Mammary epithelial cell (primary cell): ENCODE measurements at places on chromosomes 6 and 20. TPM values are rescaled to one million over a fixed set of nuclear protein-coding genes. Genes with fewer than 3 reads are reported as not detected.

Gene WTAP
- 22.3 TPM for polyA plus RNA-seq

Gene SLC39A7
- polyA plus RNA-seq: 50.5 TPM

Gene F13A1
- not detected for polyA plus RNA-seq

Gene FAM184A
- 0.02 TPM for polyA plus RNA-seq

Gene SNAP91
- not detected for polyA plus RNA-seq

Gene EYS
- 0.14 TPM for polyA plus RNA-seq

Gene ZNF311
- polyA plus RNA-seq: 1.3 TPM

Gene PRR18
- polyA plus RNA-seq: 0.01 TPM

Gene KCNK16
- polyA plus RNA-seq: not detected

Gene EFCAB8
- polyA plus RNA-seq: not detected

Gene CRYBG1
- 28.3 TPM for polyA plus RNA-seq

Gene HCK
- not detected for polyA plus RNA-seq

GRCh38 chr6:53043581-53043980, 21.6 kb upstream of the FBXO9 start:
- DNase-seq: no peak

DNA sequence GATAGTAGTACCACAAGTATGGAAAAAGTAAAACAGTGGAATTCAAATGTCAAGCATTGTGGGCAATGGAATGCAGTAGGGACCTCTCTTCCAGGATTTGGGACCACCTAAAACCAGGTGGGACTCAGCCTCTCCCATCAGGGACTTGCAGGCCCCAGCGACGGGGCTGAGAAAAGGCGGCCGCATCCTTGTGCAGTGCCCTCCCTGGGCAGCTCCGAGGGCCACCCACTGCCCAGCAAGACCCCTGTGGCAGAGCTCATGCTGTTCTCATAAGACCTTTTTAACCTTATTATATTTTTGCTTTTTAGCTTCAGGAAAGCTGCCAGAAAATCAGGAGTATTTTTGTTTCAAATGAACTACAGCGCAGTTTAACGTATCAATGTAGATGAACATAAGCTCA, 142.6 kb upstream of the RPS6KA2 start:
- no peak for DNase-seq

DNA sequence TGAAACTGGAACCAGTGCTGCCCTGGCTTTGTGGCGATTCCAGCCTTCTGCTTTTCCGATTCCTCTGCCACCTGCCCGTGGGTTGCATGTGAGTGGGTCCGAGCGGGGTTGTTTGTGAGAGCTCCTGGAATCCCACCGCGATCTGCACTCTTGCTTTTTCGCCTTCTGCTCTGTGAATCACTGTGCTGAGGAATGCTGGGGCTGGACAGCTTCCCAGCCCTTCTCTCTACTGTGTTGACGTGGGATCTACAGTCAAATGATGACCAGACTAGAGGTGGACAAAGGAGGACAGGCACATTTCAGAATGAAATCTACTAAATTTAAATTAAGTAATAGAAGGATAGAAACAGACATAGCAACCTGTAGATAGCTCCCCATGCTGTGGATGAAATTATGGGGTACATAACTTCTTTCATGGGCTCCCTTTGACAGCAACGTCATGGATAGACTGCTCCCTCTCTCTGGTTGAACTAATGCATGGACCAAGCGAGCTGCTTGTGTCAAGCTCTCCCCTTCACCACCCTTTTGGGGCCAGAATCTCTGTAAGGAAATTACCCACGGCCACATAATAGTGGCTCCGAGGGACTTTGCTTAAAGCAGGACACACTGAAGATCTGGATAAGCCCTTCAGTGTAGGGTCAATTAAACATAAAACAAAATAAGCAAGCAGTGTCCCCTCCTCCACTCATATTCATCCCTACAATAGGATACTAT, 2.0 kb downstream of the FNDC1 start:
- peak; percentile 14 for DNase-seq

- DNase-seq: no peak
Observed at GRCh38 chr6:144580771-144581170, 295.6 kb downstream of the UTRN start.

DNA sequence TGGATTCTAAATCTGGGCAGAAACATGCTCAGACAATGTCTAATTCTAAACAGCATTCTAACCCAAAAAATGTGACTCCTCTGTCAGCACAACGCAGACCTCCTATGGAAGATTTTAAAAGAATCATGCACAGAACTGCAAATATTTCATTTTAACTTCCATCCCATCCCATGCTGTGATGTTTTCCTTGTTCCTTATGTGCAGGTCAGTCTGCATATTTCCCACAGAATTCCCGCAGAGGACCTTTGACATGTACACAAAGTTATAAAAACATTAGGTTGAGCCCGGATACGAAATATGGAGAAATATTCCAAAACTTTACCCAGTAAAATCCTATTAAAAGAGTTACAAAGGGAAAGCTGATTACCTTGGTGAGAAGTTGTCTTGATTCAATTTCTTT, 467.1 kb upstream of the EPHA7 start:
- DNase-seq: no peak

- DNase-seq: peak; percentile 28
Observed at GRCh38 chr6:128124713-128125112, 223.9 kb upstream of the THEMIS start.

DNA sequence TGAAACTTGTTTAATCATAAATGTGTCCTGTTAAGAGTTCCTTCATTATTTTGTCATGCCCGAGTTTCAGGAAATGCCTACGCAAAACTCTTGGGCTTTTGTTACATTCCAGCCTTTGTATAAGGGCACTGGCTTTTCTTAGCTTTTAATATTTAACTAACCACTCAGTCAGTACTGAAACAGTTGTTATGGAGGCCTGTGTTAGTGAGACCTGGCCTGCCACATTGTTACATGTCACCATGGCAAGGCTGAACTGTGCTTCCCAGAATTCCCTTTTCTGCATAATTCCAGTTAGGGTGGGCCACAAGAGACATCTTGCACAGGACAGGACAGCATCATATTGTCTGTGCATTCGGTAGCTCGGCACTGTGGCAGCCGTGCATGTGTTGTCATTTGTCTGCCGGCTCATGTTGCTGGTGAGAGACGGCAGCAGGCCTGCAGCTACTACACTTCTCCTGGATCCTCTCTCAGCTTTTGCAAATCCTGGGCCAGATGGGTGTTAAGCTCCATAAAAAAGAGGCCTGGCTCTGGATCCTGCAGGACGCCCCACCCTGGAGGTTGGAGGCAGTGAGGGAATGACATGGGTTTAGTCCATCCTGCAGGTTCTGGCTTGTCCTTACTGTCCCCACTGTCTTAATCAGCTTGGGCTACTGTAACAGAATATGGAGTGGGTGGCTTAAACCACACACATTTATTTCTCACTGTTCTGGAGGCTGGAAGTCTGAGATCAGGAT, 128.8 kb upstream of the DTNBP1 start:
- peak; percentile 71 for DNase-seq

GRCh38 chr6:71289039-71289801, 609 bp downstream of the OGFRL1 start:
- DNase-seq: no peak

DNA sequence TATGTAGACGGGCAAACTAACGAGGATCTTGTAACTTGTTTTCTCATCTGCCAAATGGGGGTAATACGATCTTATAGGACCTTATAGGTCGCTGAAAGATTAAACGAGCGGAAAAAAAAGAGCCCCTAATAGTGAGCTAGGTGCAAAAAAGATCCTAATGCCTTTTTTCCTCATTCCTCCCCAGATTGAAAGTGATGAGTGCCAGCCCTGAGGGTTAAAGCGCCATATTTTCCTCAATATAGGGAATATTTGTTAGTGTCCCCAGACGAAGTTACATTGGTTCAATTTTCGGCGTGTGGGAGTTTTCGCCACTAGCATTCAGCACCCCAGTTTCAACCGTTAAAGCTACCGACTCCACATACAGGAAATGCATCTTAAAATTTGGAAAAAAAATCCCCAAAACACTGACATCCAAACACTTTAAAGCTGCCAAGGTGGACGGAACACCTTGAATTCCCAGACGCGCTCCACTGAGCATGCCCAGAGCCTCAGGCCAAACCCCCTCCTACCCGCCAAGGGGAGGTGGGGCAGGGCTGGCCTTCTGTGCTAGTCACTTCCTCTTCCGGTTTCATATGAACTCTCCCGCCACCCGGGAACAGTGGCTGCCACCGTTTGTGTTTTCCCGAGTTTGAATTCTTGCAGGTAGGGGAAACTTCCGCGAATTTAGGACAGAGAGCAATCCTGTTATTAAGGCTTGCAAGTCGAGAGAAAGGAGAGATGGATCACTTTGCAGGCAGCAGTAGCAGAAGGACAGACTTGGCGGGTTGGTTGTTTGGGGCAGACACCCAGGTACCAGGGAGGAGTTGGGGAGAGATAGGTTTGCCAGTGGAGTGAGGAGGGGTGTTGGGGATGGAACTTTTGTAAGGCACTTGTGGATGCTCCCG, at the start of gene PRIM2:
Gene PRIM2, plus strand, starts transcription at position 571 of the 884 bp plus-strand sequence. CDS start 816 bp downstream, outside the sequence.
- peak; percentile 80 for DNase-seq

- no peak for DNase-seq
Observed at GRCh38 chr20:50270569-50270968, 79.9 kb downstream of the CEBPB start.

DNA sequence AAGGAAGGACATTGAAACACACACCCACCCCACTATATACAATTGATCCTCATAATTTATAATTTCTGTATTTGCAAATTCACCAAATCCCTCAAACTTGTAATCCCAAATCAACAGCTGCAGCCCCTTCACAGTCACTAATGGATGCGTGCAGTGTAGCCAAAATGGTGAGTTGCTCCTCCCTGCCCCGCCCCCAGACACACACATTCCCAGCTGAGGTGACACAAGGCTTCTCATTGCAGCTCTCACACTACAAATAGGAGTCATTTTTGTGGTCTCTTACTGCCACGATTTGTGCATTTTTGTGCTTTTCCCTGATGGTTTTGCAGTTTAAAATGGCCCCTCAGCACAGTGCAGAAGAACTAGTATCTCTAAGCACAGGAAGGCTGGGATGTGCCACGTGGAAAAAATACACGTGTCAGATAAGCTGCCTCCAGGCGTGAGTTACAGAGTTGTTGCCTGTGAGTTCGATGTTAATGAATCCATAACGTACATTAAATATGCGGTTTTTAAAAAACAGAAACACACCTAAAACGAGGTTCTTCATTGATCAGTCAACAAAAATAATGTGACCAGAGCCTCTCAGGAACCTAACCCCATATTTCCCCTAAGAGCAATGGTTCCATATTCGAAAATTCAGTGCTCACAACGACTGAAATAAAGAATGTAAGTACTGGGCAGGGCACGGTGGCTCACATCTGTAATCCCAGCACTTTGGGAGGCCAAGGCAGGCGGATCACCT, 8.2 kb downstream of the ATP9A start:
- no peak for DNase-seq

- peak; percentile 16 for DNase-seq
Observed at GRCh38 chr6:16776394-16777017, 15.2 kb upstream of the ATXN1 start.

DNA sequence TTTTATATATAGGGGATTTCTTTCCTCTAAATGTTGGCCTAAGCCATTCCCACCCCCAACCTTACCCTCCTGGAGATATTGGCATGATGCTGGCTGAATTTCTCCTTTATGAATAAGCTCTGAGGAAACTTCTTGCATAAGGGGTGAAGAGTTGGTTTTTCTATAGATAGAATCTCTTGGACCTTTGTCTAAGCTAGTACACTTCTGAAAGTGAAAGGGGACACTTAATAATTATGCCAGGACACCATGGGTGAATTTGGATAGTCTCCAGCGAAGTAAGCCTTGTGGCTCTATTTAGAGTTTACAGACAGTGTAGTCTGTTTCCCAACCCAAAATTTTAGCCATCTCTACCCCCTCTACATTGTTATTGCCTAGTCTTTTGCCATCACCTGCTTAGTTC, 27.1 kb upstream of the FABP7 start:
- no peak for DNase-seq

GRCh38 chr6:11947063-11947462, 65.0 kb upstream of the HIVEP1 start:
- no peak for DNase-seq

- DNase-seq: no peak
Observed at GRCh38 chr6:54185885-54186284, 74.6 kb downstream of the MLIP start.

GRCh38 chr6:44342489-44342888, at the start of gene SPATS1:
Gene SPATS1, plus strand, starts transcription at chr6:44342650. Its CDS starts 446 bp downstream, at chr6:44343096.
- DNase-seq: no peak

GRCh38 chr6:77678048-77678447, 25.2 kb downstream of the MEI4 start:
- no peak for DNase-seq

GRCh38 chr6:11241793-11242201, 9.3 kb upstream of the NEDD9 start:
- no peak for DNase-seq

GRCh38 chr6:21844120-21844917, 250.8 kb downstream of the SOX4 start:
- DNase-seq: no peak

DNA sequence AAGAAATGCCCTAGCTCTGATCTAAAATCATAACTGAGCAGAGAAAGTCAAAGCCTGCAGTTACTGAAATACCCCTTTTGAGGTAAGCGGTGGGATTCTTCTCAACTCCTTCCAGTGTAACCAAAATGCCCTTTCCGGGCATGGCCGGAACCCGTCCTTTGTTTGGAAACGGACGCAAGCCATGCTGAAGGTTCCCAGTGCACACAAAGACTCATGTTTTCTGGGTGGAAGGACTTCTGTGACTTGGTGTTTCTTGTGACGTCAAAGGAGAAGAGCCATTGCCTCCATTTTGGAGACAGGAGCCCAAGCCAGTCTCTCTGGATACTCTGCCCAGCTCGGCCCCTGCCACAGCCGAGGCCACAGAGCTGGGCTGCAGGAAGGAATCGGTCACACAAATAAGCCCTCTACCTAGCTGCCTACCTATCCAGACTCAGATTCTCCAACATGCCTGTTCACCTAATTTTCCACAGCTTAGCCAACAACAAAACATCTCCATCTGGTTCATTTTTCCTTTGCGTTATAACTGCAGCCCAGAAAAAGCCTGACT, 182.8 kb downstream of the TBXT start:
- DNase-seq: no peak

DNA sequence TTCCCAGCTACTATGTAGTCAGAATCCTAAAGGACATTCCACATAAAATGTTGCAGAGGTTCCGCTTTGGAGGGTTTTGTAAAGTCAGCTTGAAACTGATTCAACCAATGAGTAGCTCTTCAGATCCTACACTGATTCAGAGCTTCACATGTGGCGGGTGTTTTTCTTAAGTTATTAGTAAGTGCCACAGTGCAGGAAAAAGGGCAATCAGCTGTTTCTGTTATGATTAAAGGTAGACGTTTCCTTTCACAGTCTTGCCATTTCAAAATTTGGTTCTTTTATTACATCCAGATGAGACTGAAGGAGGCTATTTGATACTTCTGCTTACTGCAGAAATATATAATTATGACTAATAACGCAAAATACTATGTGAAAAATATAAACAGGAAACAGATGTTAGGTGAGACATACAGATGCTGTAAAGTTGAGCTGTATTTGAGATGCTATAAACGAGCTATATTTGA, 443.9 kb downstream of the CDKAL1 start:
- no peak for DNase-seq

GRCh38 chr6:7418238-7418905, 28.8 kb downstream of the RIOK1 start:
- DNase-seq: peak; percentile 58

DNA sequence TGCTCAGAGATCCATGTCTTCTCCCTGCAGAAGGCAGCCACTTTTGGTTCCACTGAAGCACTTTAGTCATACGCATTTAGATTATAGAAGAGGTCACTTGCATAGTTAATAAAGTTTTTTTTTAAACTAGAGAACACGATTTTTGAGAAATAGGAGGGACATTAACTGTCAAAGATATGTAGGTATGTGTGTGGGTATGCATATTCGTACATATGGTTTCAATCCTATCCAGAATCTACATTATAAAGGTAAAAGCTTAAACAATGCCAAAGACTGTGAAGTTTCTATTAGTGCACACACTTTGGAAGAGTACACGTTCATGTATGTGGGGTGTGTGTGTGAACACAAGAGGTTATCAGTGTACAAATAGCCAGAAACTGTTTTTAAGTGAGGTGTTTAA, 103.2 kb downstream of the BTBD3 start:
- no peak for DNase-seq
